HL-60 (cell line): ENCODE measurements at places on chromosomes 6 and 20.

- DNase-seq = no peak
These were observed 19.1 kb downstream of the SLC24A3 start for GRCh38 chr20:19231359-19232035.

GRCh38 chr20:36093025-36093803 is 61.3 kb upstream of the EPB41L1 start:
- peak; percentile 25 for DNase-seq

DNA sequence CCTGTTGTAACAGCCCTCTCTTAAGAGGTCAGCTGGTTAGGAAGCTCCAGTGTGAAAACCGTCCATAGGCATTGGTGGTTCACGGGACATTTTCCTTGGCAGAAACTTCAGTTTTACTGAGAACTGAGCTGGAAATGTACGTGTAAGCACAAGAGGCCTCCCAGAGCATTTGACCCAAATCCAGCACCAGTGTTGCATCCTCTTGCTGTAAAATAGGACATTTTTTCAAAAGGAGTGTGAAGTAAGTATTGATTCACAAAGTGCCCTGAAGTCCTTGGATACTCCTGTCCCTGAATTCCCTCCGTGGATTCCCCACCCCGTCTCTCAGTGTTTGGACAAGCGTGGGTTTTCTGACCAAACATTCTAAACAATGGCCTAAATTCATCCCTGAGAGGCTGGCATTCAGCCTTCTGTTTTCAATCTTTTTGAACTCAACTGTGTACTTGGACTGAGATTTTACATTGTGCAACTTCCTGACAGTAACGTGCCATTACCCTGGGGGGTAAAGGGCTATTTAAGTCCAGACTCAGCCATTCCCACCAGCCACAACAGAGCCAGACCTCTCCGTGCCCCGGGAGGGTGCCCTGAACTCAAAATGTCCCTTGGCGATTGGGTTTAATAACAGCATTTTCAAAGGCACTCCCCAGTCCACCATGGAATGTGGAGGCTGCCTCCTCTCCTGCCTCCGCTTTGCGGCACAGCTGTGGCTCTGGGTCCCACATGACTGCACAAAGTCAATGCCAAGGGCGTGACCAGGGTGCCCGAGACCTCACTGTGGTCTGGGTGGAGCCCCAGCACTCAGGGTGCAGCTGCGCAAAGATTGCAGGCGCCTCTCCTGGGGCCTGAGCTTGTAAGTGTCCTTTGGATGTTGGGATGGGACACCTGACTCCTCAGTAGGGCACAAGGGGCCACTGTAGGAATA is 92.7 kb upstream of the AFDN start:
- DNase-seq = no peak

GRCh38 chr6:85496009-85496579 is 46.2 kb downstream of the NT5E start:
- no peak for DNase-seq
